T-helper 22 cell (primary cell): ENCODE measurements at places on chromosomes 4 and X.

DNA sequence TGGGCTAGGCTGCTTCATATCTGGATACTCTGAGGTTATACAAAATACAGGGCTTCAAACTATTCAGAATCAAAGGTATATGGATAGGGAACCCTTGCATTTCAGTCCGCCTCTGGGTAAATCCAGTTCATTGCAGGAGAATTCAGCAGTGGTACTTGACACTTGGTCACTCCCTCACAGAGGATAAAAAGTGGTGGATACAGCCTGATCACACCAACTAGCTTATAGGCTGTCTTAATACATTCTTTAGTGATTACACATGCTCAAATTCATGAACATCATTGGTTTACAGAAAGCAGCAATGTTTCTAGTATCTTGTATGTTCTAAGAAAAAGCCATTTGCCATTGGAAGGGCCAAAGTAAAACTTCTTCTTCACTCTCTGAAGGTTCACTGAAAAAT lies 104.8 kb upstream of the PDE5A start:
- no peak for DNase-seq

GRCh38 chr4:135732448-135732847 lies 1530.9 kb upstream of the PABPC4L start:
- no peak for DNase-seq

DNA sequence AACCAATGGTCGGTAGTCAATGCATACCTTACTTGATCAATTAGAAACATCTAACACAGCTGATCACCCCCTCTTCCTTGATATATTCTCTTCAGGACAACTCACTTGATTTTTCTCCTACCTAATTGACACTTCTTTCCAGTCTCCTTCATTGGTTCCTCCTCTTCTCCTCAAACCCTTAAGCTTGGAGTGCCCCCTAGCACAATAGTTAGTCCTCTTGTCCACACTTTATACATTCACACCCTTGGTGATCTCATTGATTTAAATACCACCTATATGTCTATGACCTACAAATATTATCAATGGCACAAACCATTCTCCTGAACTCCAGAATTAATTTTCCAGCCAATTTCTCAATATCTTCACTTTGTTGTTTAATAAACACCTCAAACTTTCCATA lies 724.0 kb downstream of the ADGRL3 start:
- DNase-seq, result no peak

GRCh38 chr4:155042014-155042413 lies 166.4 kb upstream of the NPY2R start:
- DNase-seq, result no peak

DNA sequence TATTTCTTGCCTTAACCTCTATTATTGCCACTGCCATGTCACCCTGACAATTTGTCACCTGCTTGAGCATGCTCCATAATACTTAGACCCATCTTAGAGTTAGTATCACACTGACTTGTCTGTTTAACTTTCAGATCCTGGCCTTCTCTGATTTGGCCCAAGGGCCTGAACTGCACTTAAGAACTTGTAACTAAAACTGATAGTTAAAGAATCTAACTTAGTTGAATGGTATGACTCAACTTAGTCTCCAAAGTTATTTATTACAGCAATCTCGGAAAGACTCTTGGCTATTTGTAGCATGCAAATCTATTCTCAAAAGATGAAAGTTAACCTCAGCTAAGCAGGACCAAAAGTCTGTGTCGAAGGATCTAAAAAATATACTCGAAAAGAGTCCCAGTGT lies 72.3 kb downstream of the IGSF1 start:
- no peak for DNase-seq
